ENCODE measurements at places on chromosomes 16 and 17.

- no peak for DNase-seq
Observed at GRCh38 chr16:85148931-85149330, 36.7 kb upstream of the CIBAR2 start.

GRCh38 chr17:45438931-45439610 is 6.4 kb upstream of the ARHGAP27 start:
- no peak for DNase-seq

GRCh38 chr16:84559311-84559932 is 55.0 kb upstream of the MEAK7 start:
- DNase-seq = no peak

GRCh38 chr16:75112734-75113491 is 3.7 kb downstream of the LDHD start:
- no peak for DNase-seq

DNA sequence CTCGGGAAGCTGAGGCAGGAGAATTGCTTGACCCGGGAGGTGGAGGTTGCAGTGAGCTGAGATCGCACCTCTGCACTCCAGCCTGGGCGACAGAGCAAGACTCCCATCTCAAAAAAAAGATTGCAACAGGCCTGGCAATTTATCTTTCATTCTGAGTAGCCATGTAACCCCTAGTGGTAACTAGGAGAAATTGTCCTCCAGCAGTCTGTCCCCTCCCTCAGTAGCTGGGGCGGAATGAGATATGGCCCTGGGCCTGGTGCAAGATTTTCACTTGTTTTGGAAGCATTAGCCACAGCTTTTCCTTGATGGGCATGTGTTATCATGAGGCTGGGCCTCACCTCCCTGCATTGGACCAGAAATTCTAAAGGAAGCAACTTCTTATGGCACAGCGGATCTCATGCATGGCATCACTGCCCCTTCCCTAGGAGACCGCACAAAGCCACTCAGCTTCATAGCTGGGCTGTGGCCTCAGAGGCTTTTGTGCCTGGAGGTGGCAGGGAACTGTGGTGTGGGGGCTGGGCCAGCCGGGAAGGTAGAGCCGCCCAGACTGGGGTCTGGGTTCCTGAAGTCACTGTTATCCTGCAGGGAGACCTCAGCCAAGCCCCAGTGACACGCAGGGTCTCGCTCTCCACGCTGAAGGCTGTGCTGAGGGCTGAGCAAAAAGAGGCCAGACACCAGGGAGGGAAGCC is 13.4 kb downstream of the NATD1 start:
- no peak for DNase-seq

DNA sequence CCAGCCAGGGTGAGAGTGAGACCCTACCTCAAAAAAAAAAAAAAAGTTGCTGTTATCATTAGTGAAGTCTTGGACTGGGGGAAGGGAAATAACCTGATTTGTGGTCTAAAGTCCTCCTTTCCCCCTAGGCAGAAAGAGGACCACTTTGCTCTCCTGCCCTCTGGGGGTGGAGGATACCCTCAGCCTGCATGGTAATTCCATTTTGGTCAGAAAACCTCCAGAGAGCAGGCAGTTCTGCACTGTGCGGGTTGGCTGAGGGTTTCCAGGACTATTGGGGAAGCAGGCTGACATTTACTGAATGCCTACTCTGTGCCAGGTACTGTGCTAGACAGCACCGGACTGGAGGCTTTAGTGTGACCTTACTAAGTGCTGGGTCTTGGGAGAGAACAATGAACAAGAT is 2.6 kb downstream of the ADAP2 start:
- DNase-seq = no peak

DNA sequence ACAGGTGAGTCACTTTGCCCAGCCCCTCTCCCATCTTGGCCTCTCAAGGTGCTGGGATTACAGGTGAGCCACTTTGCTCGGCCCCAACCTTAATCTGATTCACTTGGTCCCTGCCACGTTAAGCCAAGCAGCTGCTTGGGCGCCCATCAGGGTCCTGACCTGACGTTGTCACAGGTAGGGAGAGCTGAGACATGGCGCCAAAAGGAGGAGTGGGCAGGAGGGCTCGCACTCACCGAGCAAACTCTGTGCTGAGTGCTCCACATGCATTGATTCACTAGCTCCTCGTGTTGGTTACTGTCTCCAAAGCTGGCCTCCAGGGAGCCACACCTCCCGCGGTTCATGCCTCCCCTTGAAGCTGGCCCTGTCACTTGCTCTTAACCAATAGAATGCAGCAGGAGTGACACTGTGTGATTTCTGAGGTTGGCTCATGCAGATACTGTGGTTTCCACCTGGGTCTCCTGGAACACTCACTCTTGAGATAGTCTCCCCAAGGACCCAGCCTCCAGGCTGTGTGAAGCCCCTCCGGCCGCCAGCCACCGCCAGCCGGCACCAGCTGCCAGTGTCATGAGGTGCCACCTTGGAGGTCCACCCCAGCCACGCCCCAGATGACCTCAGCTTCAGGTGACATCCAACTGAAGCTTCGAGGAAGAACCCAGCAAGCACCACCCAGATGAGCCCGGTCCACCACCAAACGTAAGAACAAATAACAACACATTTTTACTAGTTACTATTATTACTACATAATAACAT is 223.0 kb downstream of the GSG1L start:
- no peak for DNase-seq

GRCh38 chr17:45735488-45735887 is 48.6 kb upstream of the CRHR1 start:
- DNase-seq = no peak

DNA sequence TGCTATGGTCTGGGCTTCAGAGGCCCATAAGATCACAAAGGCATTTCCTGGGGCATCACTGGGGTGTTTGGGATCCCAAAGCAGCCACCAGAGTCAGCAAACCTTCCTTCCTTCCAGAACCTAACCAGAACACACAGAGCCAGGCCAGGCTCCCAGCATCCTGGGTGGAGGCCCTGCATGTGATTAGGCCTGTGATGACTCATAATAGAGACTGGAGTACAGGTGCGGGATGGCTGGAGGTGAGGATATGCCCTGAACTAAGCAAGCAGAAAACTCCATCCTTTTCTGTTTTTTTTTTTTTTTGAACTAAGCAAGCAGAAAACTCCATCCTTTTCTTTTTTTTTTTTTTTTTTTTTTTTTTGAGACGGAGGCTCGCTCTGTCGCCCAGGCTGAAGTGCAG is 17.7 kb upstream of the GFOD2 start:
- no peak for DNase-seq
